AML-193 (cell line): ENCODE measurements at places on chromosomes 7 and 10.
A peak's percentile ranks its signal among the peaks of the same experiment; 100 is the strongest.

- DNase-seq: no peak
Observed at GRCh38 chr10:117463545-117463920, 79.0 kb upstream of the EMX2 start.

- DNase-seq: no peak
Observed at GRCh38 chr10:88070080-88070880, 206.9 kb downstream of the PTEN start.

DNA sequence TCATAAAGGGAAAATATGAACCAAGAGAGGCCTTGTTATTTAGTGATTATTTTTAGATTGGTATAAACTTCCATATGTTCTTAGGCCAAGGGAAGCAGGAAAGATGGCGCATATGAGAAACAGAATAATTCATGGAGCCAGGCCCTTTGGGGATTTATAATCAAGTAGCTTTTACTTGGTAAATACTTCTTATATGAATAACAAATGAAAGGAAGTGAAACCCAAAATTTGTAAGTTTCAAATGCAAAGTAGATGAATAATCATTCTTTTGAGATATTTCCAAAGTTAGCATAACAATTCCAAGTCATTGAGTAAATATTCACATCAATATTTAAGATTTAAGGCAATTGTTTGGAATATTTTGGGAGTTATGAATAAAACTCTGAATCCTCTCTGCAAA lies 13.9 kb upstream of the OPTN start:
- no peak for DNase-seq

- DNase-seq: no peak
Observed at GRCh38 chr10:115996031-115996430, 277.0 kb downstream of the GFRA1 start.

GRCh38 chr10:132516771-132517725 lies 20.5 kb upstream of the INPP5A start:
- no peak for DNase-seq

- DNase-seq: no peak
Observed at GRCh38 chr7:156703209-156703608, 62.6 kb downstream of the RNF32 start.

DNA sequence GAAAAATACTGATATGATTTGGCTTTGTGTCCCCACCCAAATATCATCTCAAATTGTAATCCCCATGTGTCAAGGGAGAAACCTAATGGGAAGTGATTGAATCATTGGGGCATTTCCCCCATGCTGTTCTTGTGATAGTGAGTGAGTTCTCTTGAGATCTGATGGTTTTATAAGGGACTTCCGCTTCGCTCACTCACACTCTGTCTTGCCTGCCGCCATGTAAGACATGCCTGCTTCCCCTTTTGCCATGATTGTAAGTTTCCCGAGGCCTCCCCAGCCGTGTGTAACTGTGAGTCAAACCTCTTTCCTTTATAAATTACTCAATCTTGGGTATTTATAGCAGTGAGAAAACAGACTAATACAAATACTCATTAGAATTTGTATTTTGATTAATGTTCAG lies 5.1 kb upstream of the MRPS17 start:
- DNase-seq: no peak

DNA sequence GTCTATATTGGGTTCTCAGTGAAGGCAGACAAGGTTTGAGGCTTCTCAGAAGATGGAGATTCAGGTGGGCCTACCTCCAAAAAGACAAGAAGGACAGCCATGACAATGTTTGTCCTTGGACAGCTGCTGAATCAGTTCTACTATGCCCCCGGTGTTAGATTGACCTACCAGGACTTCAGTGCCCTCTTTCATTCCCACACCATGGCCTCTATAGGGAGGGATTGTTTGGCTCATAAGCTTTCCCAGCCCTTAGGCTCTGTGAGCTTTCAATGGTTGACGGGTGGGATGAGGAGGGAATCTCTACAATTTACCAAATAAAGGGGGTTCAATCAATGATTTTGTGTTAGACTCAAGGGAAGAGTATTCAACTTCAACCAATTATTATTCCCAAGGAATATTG lies 23.4 kb upstream of the RAPGEF5 start:
- DNase-seq: no peak

DNA sequence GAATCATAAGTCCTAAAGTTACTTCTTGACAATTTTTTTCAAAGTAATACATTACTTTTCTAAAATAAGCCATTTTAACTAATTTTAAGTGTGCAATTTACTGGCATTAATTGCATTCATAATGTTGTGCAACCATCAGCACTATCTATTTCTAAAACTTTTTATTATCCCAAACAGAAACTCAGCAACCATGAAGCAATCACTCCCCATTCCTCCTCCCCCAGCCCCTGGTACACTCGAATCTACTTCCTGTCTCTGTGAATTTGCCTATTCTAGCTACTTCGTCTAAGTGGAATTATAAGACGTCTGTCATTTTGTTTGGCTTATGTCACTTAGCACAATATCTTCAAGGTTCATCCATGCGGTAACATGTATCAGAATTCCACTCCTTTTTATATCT lies 84.9 kb downstream of the MKX start:
- DNase-seq: peak; percentile 5

GRCh38 chr7:134720091-134720935 lies 59.1 kb upstream of the CALD1 start:
- DNase-seq: no peak

DNA sequence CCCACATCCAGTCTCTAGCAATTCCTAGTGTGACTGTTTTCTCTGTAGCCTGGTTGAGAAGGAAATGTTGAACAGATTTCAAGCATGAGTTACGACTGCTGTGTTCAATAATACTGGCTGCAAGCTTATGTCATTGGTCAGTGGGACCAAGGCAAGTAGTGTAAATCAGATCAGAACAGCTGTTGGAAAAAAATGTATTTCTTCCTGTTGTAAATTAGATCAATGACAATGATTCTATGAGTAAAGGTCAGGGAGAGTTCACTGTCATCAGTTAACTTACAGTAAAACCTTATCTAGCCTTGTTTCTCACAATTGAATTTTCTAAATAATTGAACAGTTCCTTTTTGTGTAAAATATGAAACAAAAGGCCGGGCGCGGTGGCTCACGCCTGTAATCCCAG lies 6.7 kb downstream of the OTUD1 start:
- no peak for DNase-seq

GRCh38 chr7:151068069-151068773 lies 8.8 kb downstream of the SLC4A2 start:
- no peak for DNase-seq

GRCh38 chr7:79400222-79400621 lies 53.2 kb downstream of the MAGI2 start:
- DNase-seq: no peak

DNA sequence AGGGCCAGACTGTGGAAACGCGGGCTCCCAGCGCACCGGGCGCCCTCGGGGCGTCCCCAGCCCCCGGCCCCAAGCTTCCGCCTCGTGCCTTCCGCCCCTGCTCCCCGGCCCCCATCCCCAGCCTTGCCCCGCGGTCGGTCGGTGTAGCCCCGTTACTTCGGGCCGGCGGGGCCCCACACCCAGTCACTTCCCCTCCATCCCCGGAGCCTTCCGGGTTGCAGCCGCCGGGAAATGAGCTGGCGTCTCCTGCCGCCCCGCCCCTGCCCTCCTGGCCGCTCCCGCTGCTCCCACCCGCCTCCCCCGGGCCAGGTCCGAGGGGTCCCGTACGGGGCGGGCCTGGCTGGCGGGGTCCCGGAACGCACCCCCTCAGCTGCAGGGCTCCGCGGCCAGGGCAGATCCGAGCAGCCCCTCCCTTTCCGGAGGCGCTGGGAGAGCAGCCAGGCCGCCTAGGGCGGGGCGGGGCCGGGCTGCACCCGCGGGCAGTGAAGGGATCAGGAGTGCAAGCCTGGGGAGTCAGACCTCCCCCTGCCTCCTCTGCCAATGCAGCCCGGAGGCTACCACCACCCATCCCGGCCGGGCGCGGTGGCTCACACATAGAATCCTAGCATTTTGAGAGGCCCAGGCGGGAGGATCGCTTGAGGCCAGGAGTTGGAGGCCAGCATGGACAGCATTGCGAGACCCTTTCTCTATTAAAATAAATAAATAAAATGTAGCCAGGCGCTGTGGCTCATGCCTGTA lies 709 bp downstream of the ARPC1B start:
- peak; percentile 56 for DNase-seq

DNA sequence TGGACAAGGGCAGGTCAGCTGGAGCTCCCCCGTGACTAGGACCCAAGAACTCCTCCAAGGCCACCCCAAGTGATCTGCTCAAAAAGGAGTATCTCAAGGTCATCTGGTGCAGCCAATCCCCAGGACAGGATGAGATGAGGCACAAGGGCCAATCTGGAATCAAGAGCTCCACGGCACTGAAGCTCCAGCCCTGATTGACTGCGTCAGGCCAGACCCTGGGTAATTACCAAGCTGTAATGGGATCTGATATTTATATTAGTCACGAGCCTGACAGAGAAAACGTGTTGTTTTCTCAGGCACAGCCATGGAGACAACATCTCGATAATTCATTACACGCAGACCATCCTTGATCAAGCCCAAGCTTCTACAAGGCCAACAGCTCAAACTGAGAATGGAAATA lies 4.2 kb downstream of the KCNMA1 start:
- DNase-seq: no peak

GRCh38 chr7:35975851-35976454 lies 175.1 kb downstream of the SEPTIN7 start:
- peak; percentile 83 for DNase-seq

GRCh38 chr10:114009281-114009996 lies 34.2 kb upstream of the ADRB1 start:
- no peak for DNase-seq

DNA sequence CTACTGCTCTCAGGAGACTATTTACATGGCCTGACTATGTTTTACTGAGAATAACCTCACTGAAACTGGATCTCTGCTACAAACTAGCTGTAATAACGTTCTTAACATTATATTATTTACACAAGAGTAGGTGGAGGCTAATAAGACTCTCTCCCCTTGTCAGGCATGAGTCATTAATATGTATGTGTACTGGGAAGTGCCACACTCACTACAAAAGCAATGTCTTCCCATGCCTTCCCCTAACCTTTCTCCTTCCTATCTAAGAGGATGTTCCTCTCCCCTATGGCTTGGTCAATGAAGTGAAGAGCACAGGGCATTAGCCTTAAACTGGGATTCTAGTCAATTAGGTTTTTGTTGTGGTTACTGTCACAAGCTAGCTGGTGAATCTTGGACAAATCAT lies 147.9 kb downstream of the DGKB start:
- peak; percentile 4 for DNase-seq

DNA sequence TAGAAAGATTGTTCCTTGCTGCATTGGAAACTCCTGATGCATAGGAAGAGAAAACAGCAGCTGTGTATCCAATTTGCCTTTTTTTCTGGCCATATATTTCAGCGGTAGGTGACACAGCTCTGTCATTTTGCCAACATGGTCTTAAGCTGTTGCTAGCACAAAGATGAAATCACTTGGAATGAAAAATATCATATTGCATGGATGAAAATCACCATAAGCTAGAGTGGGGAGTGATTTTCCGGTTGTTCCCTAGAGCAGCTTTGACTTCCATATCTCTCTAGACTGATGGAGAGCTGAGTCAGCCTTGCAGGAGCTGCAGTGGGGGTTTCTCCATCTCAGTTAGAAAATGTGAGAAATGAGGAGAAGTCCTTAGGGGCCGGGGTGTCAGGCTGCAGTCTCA lies 38.3 kb upstream of the BTBD16 start:
- DNase-seq: no peak

DNA sequence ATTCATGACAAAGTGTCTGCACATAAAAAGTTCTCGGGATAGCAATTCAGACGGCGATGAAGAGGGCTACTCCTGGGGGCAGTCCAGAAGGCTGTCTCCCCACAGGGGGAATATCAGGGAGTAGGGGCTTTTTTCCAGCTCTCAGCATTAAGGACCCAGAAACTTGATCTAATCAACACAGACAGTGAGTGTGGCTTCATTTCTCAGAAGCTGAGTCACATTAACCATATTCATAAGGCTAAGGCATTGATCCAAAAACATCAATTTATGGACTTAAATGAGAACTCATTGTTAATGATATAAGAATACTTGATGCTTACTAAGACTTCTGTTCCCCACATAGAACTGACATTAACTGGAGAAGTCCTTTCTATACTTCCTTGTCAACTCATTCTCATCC lies 87.5 kb upstream of the AOAH start:
- DNase-seq: no peak
